ENCODE measurements at places on chromosomes 16 and 17. TPM values are rescaled to one million over a fixed set of nuclear protein-coding genes. Genes with fewer than 3 reads are reported as not detected.

The UBALD2 gene
- total RNA-seq, result 5.9 TPM

The ASGR1 gene
- total RNA-seq, result 0.25 TPM

The ZNF267 gene
- 4.4 TPM for total RNA-seq

The PTX4 gene
- not detected for total RNA-seq

The TENT4B gene
- 7.0 TPM for total RNA-seq

The ARHGAP23 gene
- 59.3 TPM for total RNA-seq

The G6PC1 gene
- not detected for total RNA-seq

The PIK3R5 gene
- total RNA-seq, result not detected

The VAMP2 gene
- total RNA-seq, result 5.6 TPM

The ATF7IP2 gene
- 1.4 TPM for total RNA-seq

The COQ9 gene
- total RNA-seq, result 28.6 TPM

The PHOSPHO1 gene
- total RNA-seq, result 0.06 TPM

The SLC5A11 gene
- 1.8 TPM for total RNA-seq

The VAT1L gene
- total RNA-seq, result 0.10 TPM

The SPN gene
- total RNA-seq, result not detected

The SOX8 gene
- total RNA-seq, result 1.4 TPM

The FOXN1 gene
- total RNA-seq, result not detected

The DPEP3 gene
- total RNA-seq, result not detected

The APOBR gene
- not detected for total RNA-seq

The ZACN gene
- total RNA-seq, result not detected

The ADAD2 gene
- total RNA-seq, result not detected

The CMTM1 gene
- total RNA-seq, result 0.25 TPM

The CLUH gene
- 47.4 TPM for total RNA-seq
